Activated CD4-positive, CD25-positive, alpha-beta regulatory T cell treated with anti-CD3 and anti-CD28 coated beads, Interleukin-2, amount 50 U/mL, for 72 hours (primary cell): ENCODE measurements at places on chromosomes 5 and 9.

GRCh38 chr5:157708866-157709265 lies 22.4 kb upstream of the THG1L start:
- no peak for DNase-seq

DNA sequence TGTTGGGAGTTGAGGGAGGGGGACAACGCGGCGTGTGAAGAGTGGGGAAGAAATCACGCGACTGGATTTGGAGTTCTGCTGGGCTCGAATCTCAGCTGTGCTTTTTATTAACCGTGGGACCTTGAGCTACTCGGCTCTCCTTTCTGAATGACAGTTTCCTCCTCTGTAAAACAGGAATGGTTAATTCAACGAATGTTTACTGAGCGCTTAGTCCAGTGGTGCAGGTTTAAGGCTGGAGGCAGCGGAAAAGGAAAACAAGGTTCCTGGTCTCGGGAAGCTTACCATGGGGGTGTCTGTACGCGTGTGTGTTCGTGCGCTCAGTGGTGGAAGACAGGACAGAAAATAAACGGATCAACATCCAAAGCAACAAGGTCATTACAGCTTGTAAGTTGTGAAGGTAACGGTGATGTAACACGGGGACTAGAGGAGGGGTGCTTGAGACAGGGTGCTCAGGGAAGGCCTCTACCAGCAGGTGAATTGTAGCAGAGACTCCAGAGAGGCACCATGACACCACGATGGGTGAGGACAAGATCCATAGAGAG lies 277 bp downstream of the EIF4E1B start:
- DNase-seq: no peak

GRCh38 chr9:22817181-22817580 lies 370.6 kb downstream of the DMRTA1 start:
- no peak for DNase-seq

- DNase-seq: no peak
Measured at GRCh38 chr5:35338157-35338453, 107.8 kb upstream of the PRLR start.

DNA sequence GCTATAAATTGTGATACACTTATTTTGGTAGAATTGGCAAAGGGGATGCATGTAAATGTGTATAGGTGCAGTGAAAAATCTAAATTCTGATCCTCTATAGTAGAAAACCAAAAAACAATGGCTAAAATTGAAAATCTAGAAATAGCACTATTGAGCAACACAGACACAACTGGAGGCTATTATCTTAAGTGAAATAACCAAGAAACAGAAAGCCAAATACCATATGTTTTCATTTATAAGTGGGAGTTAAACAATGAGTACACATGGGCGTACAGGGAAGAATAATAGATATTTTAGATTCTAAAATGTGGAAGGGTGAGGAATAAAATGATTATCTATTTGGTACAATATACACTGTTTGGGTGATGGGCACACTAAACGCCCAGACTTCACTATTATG lies 183.2 kb upstream of the TUSC1 start:
- no peak for DNase-seq

GRCh38 chr9:35868933-35869332 lies 1.3 kb downstream of the OR13J1 start:
- no peak for DNase-seq

DNA sequence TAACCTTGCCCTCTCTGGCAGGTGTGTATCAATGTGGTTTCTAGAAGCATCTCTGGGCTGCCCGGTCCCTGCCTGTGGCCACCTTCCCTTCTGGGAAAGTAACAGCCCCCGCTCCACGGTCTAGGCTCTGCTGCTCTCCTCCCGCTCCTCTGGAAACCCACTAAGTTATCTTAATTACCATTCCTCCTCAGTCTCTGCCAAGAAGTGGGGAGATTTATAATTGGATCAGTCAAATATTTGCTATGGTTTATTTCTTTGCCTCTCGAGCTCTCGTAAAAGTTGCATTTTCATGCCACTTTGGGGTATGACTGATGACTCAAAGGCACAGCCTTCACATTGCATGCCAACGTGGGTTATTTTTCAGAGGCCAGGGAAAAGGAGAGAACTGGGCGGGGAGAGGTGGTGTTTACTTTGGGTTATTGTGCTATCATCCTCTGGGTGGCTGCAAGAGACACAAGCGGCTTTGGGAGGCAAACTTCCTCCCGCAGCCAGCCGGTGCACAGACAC lies 205.3 kb upstream of the WWC1 start:
- DNase-seq: no peak
